Activated CD4-positive, alpha-beta T cell treated with anti-CD3 and anti-CD28 coated beads, Interleukin-2, amount 10 ng/mL, durations not matched to agents 7 days and 5 days (primary cell): ENCODE measurements at places on chromosomes 6 and 20. TPM values are rescaled to one million over a fixed set of nuclear protein-coding genes. Genes with fewer than 3 reads are reported as not detected.
A peak's percentile ranks its signal among the peaks of the same experiment; 100 is the strongest.

DNA sequence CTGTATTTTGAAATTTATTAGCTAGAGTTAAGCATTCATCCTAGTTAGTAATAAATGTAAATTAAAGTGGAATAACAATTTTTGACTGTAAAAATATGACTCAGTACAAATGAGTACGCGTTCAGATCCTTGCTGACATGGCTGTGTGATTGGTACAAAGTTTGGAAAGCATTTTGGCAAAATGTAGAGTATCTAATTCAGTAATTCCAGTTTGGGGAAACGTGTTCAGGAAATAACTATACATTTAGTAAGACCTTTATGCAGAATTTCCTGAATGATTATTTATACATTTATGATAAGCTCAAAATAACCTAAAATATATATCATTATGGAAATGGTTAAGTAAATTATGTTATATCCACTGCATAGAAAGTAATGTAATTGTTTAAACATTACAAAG, 8.0 kb downstream of the VTA1 start:
- no peak for DNase-seq

- DNase-seq, result no peak
These were observed 119.5 kb upstream of the KCNG1 start for GRCh38 chr20:51142448-51142847.

- DNase-seq, result peak; percentile 56
These were observed 27.7 kb downstream of the TFEB start for GRCh38 chr6:41707565-41708200.

DNA sequence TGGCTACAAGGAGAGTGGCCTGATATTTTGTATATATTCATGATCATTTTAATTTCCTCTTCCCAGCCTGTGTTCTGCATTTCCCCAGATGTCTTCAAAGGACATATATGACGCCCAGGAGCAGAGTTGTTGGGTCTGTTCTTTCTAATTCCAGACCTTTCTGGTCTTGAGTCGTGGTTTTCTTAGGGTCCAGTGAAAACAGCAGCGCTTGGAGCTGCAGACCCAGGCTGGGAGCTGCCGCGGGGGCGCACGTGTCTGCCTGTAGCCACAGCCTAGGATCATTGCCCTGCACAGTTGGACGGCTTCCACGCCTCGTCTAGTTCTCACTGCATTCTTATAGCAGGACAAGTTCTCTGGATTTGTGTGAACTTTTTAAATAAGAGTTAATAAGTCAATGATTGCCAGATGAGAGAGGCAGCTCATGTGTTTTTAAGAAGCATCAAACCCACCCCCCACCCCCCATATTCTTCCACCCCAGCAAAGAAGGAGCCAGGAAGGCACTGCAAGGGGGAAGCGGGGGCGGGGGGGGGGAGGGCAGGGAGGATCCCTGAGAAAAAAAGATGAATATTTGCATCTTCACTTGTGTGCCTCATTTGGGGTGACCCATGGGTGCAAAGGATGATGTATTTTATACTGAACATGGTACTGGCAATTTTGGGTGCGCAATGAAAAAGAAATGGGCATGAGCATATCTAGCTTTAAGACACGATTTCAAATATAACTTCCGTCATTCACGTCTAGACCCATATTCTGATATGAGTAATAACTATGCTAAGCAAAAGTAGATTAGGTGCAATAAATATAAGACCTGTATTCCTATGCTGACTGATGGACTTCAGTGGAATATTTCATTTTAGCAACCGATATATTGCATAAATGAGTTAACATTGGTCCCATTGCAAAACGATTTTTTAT, 160.0 kb downstream of the TBXT start:
- no peak for DNase-seq

- DNase-seq, result no peak
These were observed 23.0 kb downstream of the SYNJ2 start for GRCh38 chr6:158004701-158005095.

Gene DLL1
- 0.58 TPM for total RNA-seq

GRCh38 chr6:138161338-138162110, at the start of gene ARFGEF3:
Gene ARFGEF3 (plus strand): TSS chr6:138161939. CDS start chr6:138162087, 148 bp downstream.
- DNase-seq, result peak; percentile 38

DNA sequence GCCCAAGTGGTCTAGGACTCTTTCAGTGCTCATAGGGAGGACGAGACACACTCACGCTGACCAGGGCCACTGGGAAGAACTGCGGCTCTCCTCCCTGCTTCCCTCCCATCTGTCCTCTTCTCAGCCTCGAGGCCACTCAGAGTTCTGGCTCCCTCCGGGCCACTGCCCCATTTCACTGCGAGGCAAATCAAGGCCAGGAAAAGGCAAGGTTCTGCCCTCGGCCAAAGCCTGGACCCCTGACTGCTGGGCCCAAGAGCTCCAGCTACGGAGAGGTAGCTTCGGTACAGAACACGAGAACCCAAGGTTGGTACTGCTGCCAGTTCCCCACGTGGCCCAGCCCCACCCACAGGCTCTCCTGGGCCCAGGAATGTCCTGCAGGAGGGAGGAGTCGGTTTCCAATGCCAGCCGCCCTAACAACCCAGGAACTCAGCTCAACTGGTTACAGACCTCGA, 14.7 kb downstream of the PI16 start:
- DNase-seq, result no peak

Gene GGT7
- 7.2 TPM for total RNA-seq

Gene DDX39B
- total RNA-seq, result 420 TPM

GRCh38 chr6:45630314-45630713, 252.6 kb upstream of the SUPT3H start:
- DNase-seq, result no peak
